A549 treated with AZD2906 at 1 μM for 4 hours (cell line): ENCODE measurements at places on chromosomes 5 and 9. TPM values are rescaled to one million over a fixed set of nuclear protein-coding genes. Genes with fewer than 3 reads are reported as not detected.

The SLC6A18 gene
- total RNA-seq = 0.24 TPM in 1 of 5 replicates, not detected in the others

The MLANA gene
- not detected in 5 replicates for total RNA-seq

The FBXO38 gene
- total RNA-seq = 14.6 to 21.6 TPM (median 16.5 TPM) in 5 replicates

The NEURL1B gene
- total RNA-seq = 9.9 to 12.0 TPM (median 10.9 TPM) in 5 replicates
